ENCODE measurements at places on chromosomes 3 and 15. TPM values are rescaled to one million over a fixed set of nuclear protein-coding genes. Genes with fewer than 3 reads are reported as not detected.

ANKRD34C gene
- total RNA-seq: not detected

GOLGA8O gene
- total RNA-seq: 1.5 TPM

PEAK1 gene
- 59.9 TPM for total RNA-seq

LRRIQ4 gene
- total RNA-seq: not detected

ATP13A4 gene
- 0.11 TPM for total RNA-seq

DNA sequence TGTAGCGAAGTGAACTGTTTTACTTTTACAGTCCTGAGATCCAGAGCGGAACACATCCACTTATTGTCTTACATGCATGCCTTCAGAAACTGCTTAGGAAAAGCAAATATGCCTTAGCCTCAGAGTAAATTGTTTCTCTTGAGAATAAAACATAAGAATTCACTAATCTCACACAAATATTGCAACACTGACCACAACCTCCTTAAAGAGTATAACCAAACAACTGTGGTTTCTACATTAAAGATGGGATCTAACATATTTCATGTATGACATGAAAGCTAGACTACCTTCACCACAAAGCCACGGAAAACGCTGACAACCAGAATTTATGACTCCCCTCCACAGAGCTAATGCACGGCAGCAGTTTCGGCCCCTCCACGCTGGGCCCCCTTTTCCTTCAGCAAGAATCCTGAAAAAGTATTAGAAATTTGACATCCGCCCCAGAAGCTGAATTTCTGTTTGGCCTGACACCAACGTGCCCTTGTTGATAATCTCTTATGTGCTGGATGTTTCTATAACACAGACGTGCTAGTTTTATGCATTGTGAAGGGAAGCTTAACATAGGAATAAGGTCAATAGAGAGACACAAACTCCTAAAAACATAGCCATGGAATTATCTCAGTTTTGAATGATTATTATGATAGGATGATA is 84.6 kb downstream of the GREM1 start:
- no peak for DNase-seq

DNA sequence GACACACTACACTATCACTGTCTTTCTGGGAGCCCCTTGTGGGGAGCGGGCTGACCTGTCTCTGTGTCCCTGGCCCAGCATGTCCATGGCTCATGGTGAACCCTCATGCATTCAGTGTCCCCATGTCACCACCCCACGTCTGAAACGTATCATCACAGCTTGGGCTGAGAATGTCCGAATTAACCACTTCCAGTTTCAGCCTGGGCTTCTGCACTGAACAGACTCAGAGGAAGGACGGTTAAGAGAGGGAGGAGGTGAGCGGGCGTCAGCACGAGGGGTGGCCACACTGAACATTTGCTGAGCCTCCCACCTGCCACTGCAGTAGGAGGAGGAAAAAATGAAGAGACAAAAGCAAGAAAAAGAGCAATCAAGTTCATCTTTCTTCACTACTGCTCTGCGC is 30.5 kb downstream of the ATP2B2 start:
- DNase-seq: no peak

DNA sequence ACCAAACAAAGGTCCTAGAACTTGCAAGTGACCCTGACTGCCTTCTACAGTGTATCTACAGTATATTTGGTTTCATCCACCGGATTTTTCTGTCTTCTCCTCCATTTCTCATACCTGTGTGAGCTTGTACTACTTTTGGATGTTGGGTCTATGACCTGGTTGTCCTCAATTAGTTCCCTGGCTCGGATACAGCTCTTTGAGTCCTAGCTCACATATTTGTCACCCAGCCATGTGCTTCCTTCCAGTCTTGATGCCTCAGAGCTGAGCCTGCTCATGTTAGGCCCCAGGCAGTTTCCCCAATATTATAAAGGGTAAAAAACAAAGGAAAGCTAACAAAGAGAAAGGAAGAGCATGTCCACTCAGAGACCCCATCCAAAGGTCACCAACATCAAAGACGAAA is 28.2 kb downstream of the ZNF385D start:
- DNase-seq: no peak

DNA sequence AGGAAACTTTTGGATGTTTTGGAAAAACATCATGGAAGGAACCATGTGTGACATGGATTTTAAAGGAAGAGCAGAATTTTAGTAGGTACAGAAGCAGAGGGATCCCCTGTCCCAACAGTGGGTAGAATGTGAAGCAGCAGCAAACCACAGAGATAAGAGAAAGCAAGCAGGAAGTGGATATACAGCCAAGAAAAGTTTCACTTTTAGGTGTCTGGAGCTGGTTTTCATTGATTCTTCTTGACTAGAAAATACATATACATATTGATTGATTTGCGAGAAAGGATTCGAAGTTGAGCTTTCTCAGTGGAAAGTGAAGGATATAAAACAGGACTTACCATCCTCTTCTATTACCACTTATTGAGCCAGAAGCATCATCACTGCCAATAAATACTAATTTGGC is 133.5 kb downstream of the KCNMB2 start:
- no peak for DNase-seq

- DNase-seq: no peak
These were observed 193.6 kb downstream of the UBE2E2 start for GRCh38 chr3:23396746-23397145.

DNA sequence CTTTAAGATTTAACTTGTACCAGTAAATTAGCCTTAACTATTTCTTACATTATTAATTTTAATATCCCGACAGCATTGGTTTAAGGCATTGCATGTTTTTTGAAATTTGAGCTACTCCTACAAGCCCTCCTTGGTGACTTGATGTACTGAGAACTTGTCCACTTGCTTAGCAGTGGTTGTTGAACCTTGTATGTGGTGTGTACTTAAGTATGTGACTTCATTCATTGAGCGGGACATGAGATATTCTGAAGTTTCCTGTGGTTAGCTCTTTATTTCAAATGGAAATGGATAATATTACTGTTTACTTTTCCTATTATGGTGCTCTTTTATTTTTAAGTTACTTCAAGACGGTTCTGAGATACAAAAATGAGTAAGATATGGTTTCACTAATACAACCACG is 3.6 kb upstream of the COL6A5 start:
- no peak for DNase-seq

DNA sequence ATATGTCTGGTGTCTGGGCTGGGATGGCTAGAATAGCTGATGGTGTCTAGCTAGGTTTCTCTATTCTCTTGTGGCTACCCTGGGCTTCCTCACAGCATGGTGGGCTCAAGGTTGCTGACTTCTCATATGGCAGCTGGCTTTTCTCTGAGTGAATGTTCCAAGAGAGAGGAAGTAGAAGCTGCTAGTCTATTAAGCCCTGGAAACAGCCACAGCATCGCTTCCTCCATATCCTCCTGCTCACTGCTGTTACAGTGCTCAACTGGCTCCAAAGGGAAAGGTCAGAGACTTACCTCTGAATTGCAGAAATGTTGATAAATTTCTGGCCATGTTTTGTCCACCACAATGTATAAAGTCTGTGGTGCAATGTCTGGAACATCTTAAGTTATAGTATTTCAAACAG is 299.9 kb upstream of the ADAMTS9 start:
- DNase-seq: no peak

- no peak for DNase-seq
These were observed 75.3 kb upstream of the CMTM7 start for GRCh38 chr3:32316319-32316718.

DNA sequence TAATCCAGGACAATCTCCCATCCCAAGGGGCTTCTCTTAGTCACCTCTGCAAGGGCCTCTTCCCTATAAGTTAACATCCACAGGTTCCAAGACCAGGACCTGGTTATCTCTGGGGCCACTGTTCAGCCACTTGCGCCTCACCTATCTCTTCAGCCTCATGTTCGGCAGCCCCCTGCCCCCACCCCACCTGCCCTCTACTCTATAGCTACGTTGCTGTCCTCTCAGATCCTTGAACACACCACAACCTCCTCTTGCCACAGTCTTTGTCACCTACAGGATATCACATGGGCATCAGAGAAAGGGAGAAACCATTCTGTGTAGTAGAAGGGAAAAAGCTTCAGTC is 33.9 kb downstream of the SLC41A3 start:
- DNase-seq: no peak

DNA sequence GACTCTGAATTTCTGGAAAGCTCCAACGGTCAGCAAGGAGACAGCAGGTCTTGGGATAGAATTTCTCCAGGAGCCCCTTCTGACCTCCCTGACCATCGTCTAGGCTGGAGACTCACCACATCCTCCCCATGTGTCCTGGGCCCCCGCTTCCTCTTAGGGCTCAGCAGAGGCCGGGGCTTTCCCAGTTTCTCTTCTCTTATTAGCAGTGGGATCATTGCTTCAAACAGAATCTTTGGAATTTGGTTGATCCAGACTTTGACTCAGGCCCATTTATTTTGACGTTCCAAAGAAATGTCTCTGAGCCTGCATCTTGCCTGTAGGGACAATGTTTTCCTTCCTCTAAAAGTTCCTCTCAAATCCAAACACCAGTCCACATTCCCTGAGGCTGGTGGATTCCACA is 38.4 kb upstream of the SLC6A6 start:
- no peak for DNase-seq

GRCh38 chr3:189393598-189393997 is 221.8 kb downstream of the TPRG1 start:
- DNase-seq: no peak
